PC-3 (cell line): ENCODE measurements at places on chromosomes 6 and 20. TPM values are rescaled to one million over a fixed set of nuclear protein-coding genes. Genes with fewer than 3 reads are reported as not detected.

The CST4 gene
- total RNA-seq = 0.98 TPM in 1 of 2 replicates, not detected in the other

DNA sequence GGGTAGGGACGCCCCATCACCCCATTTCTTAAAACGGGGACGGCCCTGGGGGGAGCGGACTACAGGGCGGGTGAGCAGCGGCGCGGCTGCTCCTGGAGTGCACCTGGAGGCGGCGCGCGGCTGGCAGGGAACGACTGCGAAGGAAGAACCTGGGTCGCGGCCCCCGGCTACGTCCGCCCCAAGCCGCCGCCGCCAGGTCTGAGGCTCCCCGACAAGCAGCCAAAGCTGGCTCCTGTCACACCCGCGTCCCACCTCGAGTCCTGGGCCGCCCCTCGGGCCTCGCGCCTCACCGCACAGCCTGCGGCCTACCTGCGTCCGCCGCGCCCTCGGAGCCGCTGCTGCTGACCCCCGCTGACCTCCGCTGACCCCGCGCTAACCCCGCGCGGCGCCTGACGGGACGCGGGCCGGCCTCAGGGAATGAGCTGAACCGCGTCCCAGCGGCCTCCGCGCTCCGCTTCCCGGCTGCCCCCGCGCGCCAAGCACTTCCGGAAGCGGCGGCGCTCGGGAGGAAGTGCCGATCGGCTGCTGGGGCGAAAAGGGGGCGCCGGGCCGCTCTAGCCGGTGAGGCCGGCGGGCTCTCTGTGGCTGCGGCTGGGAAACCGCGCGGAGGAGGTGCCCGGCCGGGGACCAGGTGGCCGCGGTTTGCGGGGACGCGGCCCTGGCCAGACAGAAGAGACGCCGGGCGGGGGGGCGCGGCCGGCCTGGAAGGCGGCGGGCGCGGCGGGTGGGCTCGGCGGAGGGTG is at the start of the genes ARFRP1 and ZGPAT:
Gene ARFRP1, minus strand, starts transcription at position 419 of the 743 bp plus-strand sequence. CDS start 885 bp downstream, outside the sequence.
Gene ZGPAT, plus strand, starts transcription at position 482 of the 743 bp plus-strand sequence. CDS start 542 bp downstream, outside the sequence.
- H3K27me3 ChIP-seq = no peaks in the 10 kb centered on the region
- peaks cover 54% of the 10 kb centered on the region for H3K36me3 ChIP-seq
- peak within 1 kb of the TSS; percentile 47 for H3K27ac ChIP-seq

- no peaks in the 10 kb centered on the region for H3K27me3 ChIP-seq
- peak overlapping the region; percentile 83 for H3K4me3 ChIP-seq
- H3K36me3 ChIP-seq = no peaks in the 10 kb centered on the region
- H3K27ac ChIP-seq = no peak overlapping the region
- peaks cover 57% of the 10 kb centered on the region for H3K4me1 ChIP-seq
- DNase-seq = peak; percentile 64
Observed at GRCh38 chr20:50513169-50514034, 3.2 kb downstream of the PTPN1 start.

- H3K4me1 ChIP-seq = no peaks in the 10 kb centered on the region
- no peak overlapping the region for H3K27ac ChIP-seq
- peaks cover 76% of the 10 kb centered on the region for H3K27me3 ChIP-seq
- no peaks in the 10 kb centered on the region for H3K36me3 ChIP-seq
Observed at GRCh38 chr20:24565835-24566351, 96.5 kb downstream of the SYNDIG1 start.

- no peak for DNase-seq
- no peak overlapping the region for H3K27ac ChIP-seq
- H3K4me1 ChIP-seq = 0 out of 2 replicates have a peak, but pooled peaks cover 5% of the 10 kb centered on the region
- no peaks in the 10 kb centered on the region for H3K27me3 ChIP-seq
- H3K36me3 ChIP-seq = no peaks in the 10 kb centered on the region
- H3K4me3 ChIP-seq = no peak overlapping the region
Observed at GRCh38 chr20:49890471-49891361, 24.6 kb downstream of the SPATA2 start.

GRCh38 chr20:61346996-61347395 is 94.9 kb downstream of the CDH4 start:
- H3K4me1 ChIP-seq = no peaks in the 10 kb centered on the region
- H3K27me3 ChIP-seq = peaks cover 45% of the 10 kb centered on the region
- H3K36me3 ChIP-seq = no peaks in the 10 kb centered on the region
- no peak overlapping the region for H3K4me3 ChIP-seq
- no peak overlapping the region for H3K27ac ChIP-seq

DNA sequence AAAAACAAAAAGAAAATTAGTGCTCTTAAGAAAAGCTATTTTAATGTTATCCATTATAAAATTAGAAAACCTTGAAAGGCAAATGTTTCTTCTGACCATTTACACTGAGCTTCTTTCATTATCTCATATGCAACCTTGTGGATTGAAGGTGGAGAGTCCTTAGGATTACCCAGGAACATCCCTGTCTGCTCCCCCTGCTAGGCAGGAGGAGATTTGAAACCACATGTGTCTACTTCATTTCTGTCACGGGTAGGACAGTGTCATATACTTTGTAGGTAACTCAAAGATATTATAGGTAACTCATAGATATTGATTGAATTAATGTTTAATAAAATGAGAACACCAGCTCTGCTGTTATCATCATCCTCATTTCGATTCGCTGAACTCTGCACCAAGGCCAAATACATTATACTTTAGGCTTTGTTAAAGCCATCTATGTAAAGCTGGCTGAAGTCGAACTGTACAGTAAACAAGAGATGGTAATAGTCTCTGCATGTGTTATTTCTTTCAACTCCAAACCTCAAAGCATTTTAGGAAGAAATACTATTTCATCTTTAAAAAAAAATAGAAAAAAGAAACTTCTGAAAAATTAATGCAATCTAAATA is 49.5 kb downstream of the HDAC2 start:
- no peak for DNase-seq
- H3K27me3 ChIP-seq = no peaks in the 10 kb centered on the region
- H3K4me1 ChIP-seq = no peaks in the 10 kb centered on the region

- H3K36me3 ChIP-seq = peaks cover 4% of the 10 kb centered on the region; the same call in 1 of the 2 replicates
- peaks cover 38% of the 10 kb centered on the region for H3K4me1 ChIP-seq
- H3K4me3 ChIP-seq = peak overlapping the region; percentile 85
- peak overlapping the region; percentile 68 for H3K27ac ChIP-seq
- H3K27me3 ChIP-seq = no peaks in the 10 kb centered on the region
- DNase-seq = peak; percentile 49
Observed at GRCh38 chr20:34363465-34364222, 571 bp downstream of the ITCH start.

The LY6G5C gene
- total RNA-seq = 1.6 and 1.8 TPM in 2 replicates
